Stimulated activated CD8-positive, alpha-beta memory T cell treated with anti-CD3 and anti-CD28 coated beads, Interleukin-7, amount 100 ng/mL, for 24 hours (primary cell): ENCODE measurements at places on chromosomes 3 and 15.

DNA sequence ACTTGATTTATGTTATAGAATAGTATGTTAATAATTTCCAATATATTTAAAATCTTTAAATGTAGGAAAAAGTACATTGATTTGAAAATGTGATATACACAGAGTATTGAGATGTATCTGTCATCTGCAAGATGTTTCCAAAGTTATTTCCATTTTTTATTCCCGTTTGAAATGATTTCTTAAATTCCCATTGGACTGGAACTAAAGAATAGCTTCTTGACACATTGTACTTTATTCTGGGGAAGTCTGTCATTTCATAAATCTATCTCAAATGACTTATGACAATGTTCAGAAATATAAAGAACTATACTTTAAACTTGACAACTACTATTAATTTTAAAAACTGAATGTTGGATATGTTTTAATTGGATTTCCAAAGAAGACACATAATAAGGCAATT is 489.6 kb downstream of the ROBO2 start:
- DNase-seq: no peak

DNA sequence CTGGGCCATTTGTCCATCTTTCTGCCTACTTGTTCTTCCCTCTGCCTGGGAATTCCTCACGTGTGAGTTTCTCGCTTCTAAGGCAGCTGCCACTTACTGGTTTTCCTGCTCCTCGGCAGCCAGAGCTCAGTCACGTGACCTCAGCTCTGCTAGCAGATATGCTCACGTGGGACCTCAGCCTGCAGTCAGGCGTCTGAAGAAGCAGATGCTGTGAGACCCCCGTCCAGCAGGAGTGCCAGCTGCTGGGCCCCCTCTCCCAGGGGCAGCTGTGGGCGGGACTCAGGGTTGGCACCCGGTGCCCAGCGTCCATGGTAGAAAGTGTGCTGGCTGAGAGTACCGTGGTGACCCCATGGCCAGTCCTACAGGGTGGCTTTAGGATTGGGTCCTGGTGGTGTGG is 161.3 kb upstream of the TLE3 start:
- DNase-seq: no peak

- DNase-seq: no peak
These were observed 1.1 kb upstream of the CDV3 start for GRCh38 chr3:133572158-133573053.

DNA sequence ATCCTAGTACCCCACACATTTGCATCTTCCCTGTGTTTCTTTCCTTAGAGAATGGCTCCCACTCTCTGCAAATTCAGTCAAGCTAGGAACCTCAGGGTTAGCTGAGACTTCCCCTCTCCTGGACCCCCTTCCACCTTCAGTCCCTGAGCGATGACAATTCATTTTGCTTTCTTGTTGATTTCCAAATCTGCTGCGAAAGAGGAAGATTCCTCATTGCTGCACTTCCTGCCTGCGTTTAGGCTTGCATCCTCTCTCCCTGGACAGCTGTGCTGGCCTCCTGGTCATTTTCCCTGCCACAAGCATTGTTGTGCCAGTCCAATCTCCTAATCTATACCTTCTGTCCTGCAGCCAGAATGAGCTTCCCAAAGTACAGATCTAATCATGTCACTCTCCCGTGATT is 12.3 kb upstream of the DGKG start:
- DNase-seq: no peak

- no peak for DNase-seq
These were observed 95.0 kb downstream of the NFKBIZ start for GRCh38 chr3:101944308-101944707.

GRCh38 chr3:436053-436452 is 239.5 kb downstream of the CHL1 start:
- no peak for DNase-seq

- no peak for DNase-seq
These were observed 17.6 kb upstream of the SLC4A7 start for GRCh38 chr3:27501759-27502158.

GRCh38 chr15:77633913-77634265 is 1.2 kb upstream of the LINGO1 start:
- DNase-seq: no peak

DNA sequence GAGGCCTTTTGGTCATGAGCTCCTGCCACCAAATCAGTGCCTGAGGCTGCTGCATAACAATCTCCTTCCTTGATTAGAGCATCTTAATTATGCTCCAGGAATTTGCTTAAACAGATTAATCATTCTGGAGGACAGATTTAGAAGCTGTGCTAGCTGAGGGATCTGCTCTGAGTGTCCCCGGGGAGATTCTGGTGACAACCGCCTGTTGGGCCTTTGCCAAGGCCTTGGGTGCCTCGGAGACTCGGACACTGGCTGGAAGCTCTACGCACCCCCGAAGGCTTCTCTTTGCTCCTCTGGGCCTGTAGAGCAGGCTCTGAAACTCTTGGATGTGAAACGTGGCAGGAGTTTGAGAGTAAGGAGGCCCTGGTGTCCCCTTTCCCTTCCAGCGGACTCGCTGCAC is 264.1 kb downstream of the CD47 start:
- no peak for DNase-seq

DNA sequence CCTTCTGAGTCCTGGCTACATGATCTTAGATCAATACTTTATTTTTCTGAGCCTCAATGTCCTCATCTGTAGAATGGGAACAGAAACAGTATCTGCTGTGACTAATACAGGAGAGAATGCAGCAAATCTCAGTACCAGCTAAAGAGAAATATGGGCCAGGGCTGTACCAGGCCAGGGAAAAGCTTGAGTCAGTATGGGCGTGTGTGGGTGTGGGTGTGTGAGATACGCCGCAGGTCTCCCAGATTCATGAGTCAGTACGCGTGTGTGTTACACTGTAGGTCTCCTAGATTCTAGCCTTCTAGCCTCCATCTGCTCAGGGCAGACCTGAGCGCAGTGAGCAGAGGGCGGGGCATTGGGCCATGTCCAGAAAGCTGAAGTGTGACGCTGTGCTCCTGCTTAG is 15.2 kb downstream of the GNAI2 start:
- no peak for DNase-seq

DNA sequence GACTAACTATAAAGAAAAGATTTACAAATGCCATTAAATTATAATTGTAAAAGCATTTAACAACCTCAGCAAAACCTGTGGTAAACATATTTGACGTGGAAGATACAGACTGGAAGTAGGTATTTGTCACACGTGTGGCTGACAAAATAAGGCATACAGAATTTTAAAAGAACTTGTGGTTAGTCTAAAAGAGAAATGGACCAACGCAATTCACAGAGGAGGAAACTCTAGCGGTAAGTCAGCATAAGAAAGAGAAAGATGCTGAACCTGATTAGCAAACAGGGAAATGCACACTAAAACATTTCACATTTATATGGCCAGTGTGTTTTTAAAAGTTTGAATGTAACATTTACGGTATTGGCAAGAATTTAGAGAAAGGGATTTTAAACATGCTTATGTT is 35.3 kb downstream of the KCNH8 start:
- no peak for DNase-seq

DNA sequence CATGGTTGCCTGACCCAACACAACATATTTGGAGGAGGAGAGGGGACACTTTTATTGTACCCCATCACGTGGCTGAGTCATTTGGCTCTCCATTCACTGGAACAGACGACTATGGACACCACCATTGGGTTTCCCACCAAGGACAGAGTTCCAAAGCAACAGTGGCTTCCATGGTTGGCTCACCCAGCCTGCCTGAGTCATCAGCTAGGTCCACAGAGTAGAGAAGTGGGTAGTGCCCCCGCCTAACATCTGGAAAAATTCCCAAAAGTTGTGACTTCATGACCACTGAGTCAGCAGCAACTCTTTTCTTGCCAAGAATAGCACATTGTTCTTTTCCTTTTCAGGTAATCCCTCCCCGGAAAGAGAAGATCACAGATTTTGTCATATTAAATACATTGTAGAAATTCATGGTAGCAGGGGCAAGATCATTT is 3.0 kb upstream of the PPP1R2 start:
- no peak for DNase-seq

DNA sequence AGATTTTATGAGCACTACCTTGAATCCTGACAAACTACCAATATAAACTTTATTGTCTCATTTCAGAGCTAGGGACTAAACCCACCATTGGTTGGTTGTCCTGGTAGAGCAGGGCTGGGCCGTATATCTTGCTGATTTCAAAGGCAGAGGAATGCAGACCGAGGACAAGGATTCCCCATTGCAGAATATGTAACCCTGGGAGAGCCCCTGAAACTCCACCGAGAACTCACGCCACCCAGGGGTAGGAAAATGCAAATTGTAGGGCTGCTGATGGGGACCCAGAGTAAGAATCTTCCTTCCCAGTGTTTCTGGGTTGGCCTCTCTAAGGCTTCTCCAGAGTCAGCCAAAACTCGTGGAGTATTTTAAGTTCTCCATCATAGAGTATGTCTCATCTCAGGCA is 235.3 kb downstream of the ABHD5 start:
- no peak for DNase-seq

GRCh38 chr15:80820092-80820491 is 40.9 kb downstream of the CEMIP start:
- DNase-seq: no peak

DNA sequence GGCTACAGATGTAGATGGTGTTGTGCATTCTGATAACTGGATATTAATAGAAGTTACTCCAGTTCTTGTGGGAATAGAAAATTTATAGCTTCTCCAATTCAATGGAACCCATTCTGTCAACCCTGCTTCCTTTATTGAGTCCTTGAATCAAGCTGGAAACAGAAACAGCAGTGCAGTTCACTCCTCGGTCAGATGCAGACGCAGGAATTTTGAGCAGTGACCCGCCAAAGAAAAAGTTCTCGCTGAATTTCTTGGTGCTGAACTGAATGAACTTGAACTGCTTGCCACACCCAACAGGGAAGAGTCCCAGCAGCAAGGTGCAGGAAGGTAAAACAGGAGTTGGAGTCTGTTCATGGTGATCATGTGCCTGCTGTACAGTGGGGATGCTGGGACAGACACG is 10.3 kb downstream of the HRH1 start:
- DNase-seq: no peak

DNA sequence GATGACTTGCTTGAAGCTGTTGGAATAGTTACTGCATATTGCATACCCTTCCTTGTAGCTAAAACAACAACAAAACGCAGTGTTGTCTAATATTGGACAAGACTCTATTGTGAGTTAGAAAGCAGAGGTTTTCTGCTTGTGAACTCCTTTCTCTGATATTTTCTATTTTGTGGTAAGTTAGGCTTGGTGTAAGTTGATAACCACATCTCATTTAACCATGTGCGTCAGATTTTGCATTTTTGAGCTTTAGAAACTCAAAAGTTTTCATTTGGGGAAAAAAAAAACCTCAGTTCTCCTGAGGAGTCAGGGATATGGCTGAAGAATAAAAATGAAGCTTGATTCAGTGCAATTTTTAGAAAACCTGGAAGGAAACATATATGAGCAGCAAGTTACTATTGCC is 1.5 kb downstream of the ARIH1 start:
- no peak for DNase-seq

DNA sequence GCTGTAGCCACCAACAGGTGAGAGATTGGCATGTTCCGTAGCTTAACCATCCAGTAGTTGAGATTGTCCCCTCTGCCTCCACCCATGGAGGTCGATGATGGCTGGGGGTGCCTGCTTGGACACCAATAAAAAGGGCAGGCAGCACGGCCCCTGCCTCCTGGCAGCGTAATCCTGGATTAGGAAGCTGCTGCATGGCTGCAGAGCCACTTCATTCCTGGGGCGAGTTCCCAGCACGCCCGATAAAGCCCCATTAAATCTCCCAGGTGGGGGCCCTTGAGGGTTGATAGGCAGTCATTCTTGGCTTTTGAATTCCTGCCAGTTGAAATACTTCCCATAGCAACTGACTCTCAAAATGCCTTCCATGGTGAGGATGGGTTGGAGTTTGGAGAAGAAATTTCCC is 67.8 kb downstream of the PLXNA1 start:
- DNase-seq: no peak

DNA sequence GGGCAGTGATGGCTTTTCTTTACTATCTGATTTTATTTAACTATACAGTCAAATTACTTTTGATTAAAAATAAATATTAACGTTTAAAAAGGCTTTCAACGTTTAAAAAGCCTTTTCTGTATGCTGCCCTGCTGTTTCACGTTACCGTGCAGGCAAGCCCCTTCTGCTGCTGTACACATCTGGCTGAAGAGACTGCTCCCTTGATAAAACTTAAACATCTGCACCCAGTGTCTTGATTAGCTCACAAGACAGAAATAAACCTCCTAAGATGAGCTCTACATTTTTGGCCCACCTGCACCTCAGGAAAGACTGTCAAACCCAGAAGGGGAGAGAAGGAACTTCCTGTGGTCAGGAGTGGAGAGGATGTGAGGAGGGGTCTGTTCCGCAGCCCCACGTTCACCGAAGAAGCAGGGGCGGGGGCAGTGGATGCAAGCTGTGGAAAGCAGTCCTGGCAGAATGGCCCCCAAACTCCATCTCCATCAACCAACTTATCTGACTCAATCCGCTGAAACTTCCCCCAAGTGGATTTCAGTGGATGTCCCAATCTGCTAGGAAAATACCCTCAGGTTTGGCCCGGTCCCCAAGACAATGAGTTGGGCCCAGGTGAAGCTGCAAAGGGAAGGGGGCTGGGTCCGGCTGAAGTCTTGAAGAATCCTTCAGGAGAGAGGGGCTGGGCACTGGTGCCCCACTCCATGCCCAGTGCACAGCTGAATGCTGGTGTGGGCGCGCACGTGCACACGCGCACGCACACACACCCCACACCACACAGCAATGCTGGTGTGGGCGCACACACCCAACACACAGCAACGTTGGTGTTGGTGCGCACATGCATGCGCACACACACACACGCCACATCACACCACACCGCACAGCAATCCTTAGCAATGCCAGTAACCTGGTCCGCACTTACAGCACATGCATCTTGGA is 88.6 kb downstream of the LRIG1 start:
- DNase-seq: no peak

- no peak for DNase-seq
These were observed 200.1 kb downstream of the SLC9A9 start for GRCh38 chr3:143648218-143648617.

DNA sequence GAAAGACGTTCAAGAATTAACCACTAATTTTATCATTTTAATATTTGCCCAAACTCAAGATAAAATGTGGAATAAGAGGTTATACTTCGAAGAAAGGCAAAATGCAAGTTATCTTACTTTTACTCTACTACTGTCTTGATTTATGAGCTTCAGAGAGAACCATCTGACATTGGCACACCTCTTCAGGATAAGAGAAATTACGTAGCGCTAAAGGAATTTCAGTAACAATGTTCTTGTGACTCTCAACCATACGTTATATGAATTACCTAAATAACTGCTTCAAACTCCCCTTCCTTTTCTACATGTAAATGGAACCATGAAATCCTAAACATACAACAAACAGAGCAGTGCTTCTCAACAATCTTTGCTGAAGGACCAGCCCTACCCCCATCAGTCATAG is 96.8 kb downstream of the ZNF385D start:
- no peak for DNase-seq

DNA sequence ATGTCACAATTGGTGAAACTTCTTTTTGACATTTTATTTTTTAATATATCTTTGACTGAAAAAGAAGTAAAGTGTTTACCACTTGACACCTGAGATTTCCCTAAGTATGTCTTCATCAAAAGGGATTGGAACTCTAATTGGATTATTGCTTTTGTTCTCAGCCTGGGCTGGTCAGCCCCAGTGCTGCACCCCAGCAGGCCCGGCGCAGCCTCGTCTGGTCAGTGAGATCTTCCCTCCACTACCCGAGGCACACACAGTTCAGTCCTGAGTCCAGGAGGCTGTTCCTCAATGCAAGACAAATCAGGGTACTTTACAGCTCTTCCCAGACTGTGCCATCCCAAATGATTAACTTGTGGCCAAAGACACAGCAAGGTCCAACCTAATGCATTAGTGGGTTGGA is 146.9 kb upstream of the SEMA6D start:
- no peak for DNase-seq

GRCh38 chr3:118527514-118528044 is 507.1 kb downstream of the IGSF11 start:
- DNase-seq: no peak

- DNase-seq: no peak
These were observed 21.3 kb upstream of the SCN10A start for GRCh38 chr3:38837358-38837757.
